Activated B cell treated with CpG ODN at 0.5 μM for 24 hours (primary cell): ENCODE measurements at places on chromosomes 3 and 15. TPM values are rescaled to one million over a fixed set of nuclear protein-coding genes. Genes with fewer than 3 reads are reported as not detected.

- DNase-seq, result no peak
These were observed 40.1 kb downstream of the CBLB start for GRCh38 chr3:105828703-105829102.

The KCNMB3 gene
- 6.0 and 6.9 TPM in 2 replicates for total RNA-seq

DNA sequence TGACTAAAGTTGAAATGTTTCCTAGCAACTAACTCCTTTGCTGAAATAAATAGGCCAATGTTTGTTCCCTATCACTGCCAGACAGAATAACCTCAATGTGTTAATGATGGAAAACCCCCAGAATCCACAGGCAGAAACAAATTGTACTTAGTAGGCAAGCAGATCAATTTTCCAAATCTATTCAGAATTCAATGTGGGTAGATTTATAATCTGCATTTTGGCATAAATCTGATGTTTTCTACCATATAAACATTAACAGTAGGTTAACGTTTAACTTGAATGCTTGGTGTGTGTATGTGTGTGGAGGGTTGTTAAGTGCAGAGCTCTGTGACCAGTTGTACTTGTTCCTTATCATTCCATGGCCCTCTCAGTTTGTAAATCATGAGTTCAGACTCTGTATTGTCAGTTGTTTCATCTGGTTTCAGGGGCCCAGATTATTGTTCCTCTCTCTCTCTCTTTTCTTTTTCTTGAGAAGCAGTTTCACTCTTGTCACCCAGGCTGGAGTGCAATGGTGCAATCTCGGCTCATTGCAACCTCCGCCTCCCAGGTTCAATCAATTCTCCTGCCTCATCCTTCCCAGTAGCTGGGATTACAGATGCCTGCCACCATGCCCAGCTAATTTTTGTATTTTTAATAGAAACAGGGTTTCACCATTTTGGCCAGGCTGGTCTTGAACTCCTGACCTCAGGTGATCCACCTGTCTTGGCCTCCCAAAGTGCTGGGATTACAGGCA lies 32.8 kb downstream of the PLSCR1 start:
- no peak for DNase-seq

The NR2C2 gene
- 55.0 and 55.4 TPM in 2 replicates for total RNA-seq

The MELTF gene
- total RNA-seq, result 50.0 and 61.5 TPM in 2 replicates

- DNase-seq, result no peak
These were observed 415.1 kb upstream of the NECTIN3 start for GRCh38 chr3:110656394-110657025.

The ACOX2 gene
- total RNA-seq, result not detected in 2 replicates

DNA sequence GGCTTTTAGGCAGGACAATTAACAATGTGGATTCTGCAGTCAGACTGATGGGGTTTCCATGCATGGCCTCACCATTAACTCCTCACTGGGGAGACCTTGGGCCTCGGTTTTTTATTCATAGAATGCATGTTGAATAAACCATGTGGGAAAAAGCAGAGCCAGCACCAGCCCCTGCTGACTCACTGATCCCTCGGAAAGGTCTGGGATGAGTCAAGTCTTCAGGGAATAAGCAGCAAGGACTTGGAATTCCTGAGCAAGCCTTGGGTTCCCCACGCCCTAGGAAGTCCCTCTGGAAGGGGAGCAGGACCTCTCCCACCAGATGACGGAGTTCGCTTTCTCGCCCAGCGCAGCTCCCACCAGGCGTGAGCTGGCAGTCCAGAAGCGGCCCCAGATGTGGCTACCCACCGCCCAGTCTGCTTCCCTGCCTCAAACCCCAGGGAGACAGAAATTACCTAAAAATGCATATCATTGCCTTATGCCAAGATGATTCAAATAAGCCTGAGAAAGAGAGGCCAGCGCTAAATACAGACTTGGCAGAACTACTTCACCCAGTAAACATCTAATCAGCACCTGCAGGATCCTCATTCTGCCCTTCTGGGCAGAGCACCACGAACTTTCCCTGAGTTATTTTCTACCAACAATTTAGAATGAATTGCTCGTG lies 45.4 kb downstream of the BTD start:
- DNase-seq, result no peak

DNA sequence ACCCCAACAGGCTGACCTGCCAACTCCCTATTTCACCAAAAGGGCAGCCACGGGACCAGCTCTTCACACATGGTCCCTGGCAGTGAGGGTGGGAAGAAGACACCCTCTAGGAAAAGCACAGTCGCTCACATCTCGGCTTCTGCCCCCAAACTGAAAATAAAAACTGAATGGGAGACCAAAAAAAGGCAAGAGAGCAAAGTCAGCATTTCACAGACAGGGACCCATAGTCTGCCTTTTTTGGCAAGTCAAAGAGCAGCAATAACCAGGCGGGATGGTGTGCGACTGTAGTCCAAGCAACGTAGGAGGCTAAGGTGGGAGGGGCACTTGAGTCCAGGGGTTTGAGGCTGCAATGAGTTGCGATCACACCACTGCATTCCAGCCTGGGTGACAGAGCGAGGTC lies 154.1 kb downstream of the ADAMTS17 start:
- no peak for DNase-seq

GRCh38 chr3:161649900-161650484 lies 153.4 kb downstream of the OTOL1 start:
- no peak for DNase-seq

DNA sequence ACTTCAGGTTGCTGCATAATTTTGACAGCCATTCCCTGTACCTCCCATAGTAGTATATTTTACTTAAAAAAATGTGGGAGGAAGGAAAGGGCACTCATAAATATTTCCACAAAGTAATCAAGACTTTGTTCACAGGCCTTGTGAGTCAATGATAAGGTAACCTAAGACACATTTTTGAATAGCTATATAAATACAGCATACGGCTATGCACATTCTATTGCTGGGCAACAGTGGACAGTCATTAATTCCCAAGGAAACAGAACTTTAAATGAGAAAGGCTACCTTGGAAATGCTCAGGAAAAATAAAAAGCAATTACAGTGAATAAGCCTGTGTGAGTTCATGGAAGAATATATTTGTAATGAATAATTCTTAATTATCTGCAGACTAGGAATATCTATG lies 144.0 kb downstream of the CADM2 start:
- no peak for DNase-seq

The GMNC gene
- not detected in 2 replicates for total RNA-seq

GRCh38 chr3:64992530-64993285 lies 304.9 kb upstream of the ADAMTS9 start:
- no peak for DNase-seq

DNA sequence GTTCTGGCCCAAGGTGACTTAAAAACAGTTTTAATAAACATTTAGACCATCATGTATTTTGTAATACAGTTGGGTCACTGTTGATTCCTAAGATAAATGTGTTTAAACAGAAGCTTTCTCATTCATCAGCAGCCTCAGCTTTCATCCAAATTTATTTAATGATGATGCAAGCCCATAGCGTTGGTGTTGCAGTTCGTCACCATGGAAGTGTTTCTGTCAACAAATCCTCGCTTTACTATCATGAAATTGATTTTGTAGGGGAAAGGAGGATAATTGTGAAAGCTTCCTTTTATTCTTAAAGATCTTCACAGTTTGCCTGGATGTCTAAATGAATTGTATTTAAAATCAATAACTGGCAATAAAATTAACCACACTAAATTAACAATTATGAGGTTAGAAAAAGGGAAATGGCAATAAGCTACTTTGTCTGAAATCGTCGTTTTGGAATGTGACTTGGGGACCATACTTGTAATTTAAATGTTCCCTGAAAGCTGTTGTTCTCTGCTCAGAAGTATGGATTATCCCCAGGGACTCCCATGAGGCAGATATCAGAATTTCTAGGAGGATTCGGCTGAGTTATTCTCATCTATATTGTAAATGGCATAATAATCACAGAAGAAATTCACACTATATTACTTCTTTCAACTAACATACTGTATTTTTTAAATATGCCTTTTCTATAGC lies 29.0 kb downstream of the CMSS1 start:
- no peak for DNase-seq

The CLDN18 gene
- not detected in 2 replicates for total RNA-seq

GRCh38 chr3:124149771-124150170 lies 157.8 kb upstream of the ROPN1 start:
- no peak for DNase-seq

- DNase-seq, result no peak
These were observed 815.9 kb downstream of the VGLL3 start for GRCh38 chr3:86175051-86175536.

The DUSP7 gene
- 3.7 and 4.3 TPM in 2 replicates for total RNA-seq

The ATP2B2 gene
- total RNA-seq, result not detected in 2 replicates

DNA sequence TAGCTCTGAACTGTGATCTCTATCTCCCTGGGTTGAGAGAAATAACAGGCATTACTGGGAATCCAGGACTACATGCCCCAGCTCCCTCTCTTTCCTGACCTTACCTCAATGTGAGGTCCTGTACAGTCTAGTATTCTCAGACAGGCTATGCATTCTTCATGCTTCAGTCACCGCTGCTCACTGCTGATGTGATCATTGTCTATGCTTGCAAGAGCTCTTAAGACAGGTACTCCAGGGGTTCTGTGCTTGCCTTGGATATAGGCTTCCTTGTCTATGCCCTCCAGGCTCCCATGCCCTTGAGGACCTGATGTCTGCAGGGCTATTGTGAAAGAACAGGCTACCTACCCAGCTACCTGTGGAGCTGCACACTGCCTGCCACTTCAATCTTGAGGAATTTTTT lies 183.6 kb downstream of the MBNL1 start:
- DNase-seq, result no peak

The ITPKA gene
- total RNA-seq, result 0.18 TPM in 1 of 2 replicates, not detected in the other

GRCh38 chr3:45435961-45436360 lies 47.6 kb downstream of the LARS2 start:
- DNase-seq, result no peak

The ZPLD1 gene
- total RNA-seq, result not detected in 2 replicates

DNA sequence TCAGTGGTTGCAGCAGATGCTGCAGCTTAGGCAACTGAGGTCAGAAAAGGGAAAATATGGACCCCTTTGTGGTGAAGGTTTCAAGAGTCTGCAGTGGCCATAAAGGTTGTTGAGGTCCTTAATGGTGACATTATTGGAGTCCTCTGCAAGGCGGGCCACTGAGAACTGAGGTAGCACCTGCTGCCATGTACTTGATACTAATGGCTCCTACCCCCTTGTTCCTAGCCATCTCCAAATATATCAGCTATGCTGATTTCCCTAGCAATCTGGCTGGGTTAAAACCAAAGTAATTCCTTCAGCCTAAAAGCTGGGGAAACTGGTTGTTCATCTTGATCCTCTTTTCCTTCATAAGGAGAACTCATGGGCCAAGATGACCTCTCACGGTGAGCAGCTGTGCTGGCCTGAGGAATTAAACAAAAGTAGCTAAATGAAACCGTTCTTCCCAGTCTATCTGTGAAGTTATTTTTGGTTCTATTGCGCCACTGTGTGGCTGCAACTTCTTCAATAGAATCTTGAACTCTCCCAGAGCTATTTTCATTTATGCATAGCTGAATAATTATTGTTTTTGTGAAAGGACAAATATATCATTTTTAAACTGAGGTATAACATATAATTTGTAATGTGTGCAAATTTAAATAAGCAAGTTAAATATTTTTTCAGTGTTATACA lies 76.1 kb upstream of the PLSCR4 start:
- no peak for DNase-seq

GRCh38 chr15:42456971-42457370 lies 34.0 kb downstream of the ZNF106 start:
- no peak for DNase-seq

GRCh38 chr15:70479056-70479455 lies 284.3 kb downstream of the UACA start:
- no peak for DNase-seq

DNA sequence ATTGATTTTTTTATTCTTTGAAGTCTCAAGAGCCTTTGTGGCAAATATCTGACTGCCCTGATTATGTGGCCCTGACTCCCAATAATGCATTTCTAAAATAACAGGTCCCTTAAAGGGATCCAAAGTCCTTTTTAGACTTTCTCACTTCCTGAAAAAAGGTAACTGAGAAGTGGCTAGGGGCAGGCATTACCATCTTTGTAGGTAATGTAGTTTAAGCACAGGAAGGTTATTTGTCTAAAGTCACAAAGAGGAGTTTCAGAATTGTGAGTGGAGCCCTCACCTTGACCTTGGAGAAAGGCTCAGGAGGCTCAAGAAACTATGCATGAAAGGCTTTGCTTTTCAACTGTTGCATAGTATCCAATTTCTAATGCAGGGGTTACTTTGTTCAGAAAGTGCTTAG lies 142.9 kb upstream of the MRPL3 start:
- no peak for DNase-seq

DNA sequence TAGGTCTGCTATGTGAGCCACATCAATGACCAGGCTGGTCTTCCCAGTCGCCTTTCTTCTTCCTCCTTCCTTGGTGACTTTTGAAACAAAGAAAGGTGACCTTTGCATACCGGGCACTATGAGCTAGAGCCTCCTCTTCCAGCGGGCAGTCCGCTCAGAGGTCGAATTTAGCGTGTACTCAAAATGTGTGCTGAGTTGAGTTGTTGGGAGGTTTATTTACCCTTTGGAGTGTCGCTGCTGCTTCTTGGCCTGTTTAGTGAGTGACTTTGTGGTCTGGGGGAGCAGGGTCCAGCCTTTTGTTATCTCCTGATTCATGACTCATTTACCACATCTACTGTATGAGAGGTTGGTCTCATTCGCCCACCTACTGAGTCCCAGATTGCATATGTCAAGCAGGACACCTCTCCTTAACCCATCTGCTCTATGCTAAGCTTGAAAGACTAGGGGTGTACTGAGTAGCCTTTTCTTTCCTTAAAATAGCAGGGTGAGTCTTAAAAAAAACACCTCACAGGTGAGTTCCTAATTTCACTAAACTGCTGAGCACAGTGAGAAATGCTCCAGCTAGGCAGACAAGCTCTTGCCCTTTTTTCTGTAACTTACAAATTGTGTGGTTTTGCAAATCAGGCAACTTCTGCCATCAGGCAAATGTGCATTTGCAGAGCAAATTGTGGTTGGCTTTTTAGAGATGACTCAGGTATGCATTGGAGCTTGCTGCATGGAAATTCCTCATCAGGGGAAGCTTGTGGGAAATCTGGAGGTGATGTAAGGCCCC lies 3.2 kb upstream of the SIAH2 start:
- DNase-seq, result no peak

- DNase-seq, result no peak
These were observed 411 bp upstream of the C3orf70 start for GRCh38 chr3:185153171-185153771.

DNA sequence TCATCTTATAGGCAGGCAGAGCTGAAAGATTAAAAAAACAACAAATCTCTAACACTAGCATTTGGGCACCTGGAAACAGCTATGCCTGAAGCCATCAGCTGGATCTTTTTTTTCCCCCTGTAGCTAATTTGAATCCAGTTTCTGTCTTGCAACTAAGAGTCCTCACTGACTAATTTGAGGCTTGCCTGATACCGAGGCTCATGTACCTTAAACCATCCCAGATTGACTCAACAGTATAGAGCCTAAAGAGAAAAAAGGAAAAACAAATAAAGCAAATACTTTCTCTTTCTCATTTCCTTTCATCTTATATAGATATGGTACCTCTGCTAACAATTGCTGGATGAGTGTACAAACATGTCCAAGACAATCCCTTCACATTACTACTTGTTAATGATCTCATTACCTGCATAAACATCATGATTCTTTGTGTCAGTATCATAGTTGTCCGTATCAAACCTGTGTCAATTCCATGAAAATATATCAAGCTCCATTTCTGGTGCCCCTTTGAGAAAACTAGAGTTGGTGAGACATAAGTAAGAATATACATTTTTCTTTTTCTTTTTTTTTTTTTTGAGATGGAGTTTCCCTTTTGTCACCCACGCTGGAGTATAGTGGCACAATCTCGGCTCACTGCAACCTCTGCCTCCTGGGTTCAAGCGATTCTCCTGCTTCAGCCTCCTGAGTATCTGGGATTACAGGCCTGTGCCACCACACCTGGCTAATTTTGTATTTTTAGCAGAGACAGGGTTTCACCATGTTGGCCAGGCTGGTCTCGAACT lies 43.1 kb downstream of the BHLHE40 start:
- DNase-seq, result no peak

The ANKRD34C gene
- total RNA-seq, result not detected in 2 replicates
